Breast epithelium (tissue), 4 donors: ENCODE measurements at places on chromosomes 3 and 15. TPM values are rescaled to one million over a fixed set of nuclear protein-coding genes. Genes with fewer than 3 reads are reported as not detected.

TEX264 gene
- total RNA-seq = 55.7 TPM

AQP9 gene
- 1.3 TPM for total RNA-seq

SLC51A gene
- total RNA-seq = not detected

TMEM207 gene
- not detected for total RNA-seq

GHSR gene
- not detected for total RNA-seq

MYRIP gene
- 2.6 TPM for total RNA-seq

TRAT1 gene
- 2.0 TPM for total RNA-seq

CNTN3 gene
- total RNA-seq = 3.7 TPM

REC114 gene
- total RNA-seq = not detected

PLAAT1 gene
- total RNA-seq = 0.66 TPM

ANKRD63 gene
- total RNA-seq = not detected

FOXB1 gene
- total RNA-seq = not detected

HRG gene
- total RNA-seq = not detected

VEPH1 gene
- total RNA-seq = under 0.01 TPM

KLHL6 gene
- 2.7 TPM for total RNA-seq

LRTM1 gene
- not detected for total RNA-seq

LRRC49 gene
- 9.5 TPM for total RNA-seq

SEMA3F gene
- 49.8 TPM for total RNA-seq

NAA50 gene
- 140 TPM for total RNA-seq

CCDC80 gene
- total RNA-seq = 38.7 TPM

HCLS1 gene
- 42.6 TPM for total RNA-seq

SCN5A gene
- 0.29 TPM for total RNA-seq

CCDC39 gene
- total RNA-seq = 0.32 TPM

SELENOT gene
- 143 TPM for total RNA-seq

PLD1 gene
- 21.1 TPM for total RNA-seq

GAP43 gene
- total RNA-seq = 0.16 TPM

BCHE gene
- total RNA-seq = 0.33 TPM

GSK3B gene
- total RNA-seq = 42.0 TPM

HES1 gene
- 110 TPM for total RNA-seq

TPRG1 gene
- 31.9 TPM for total RNA-seq

RTP3 gene
- not detected for total RNA-seq

SLC35G2 gene
- total RNA-seq = 9.5 TPM

CAV3 gene
- total RNA-seq = not detected

NTRK3 gene
- total RNA-seq = 1.9 TPM

NCK1 gene
- total RNA-seq = 75.5 TPM

BLOC1S6 gene
- 94.1 TPM for total RNA-seq

SH2D7 gene
- not detected for total RNA-seq

CCDC54 gene
- total RNA-seq = not detected

OSTN gene
- total RNA-seq = not detected
